ENCODE measurements at places on chromosomes 7 and 10.

GRCh38 chr10:92886334-92886961, 38.1 kb downstream of the EXOC6 start:
- no peak for DNase-seq

GRCh38 chr10:126808103-126808502, 97.1 kb upstream of the DOCK1 start:
- no peak for DNase-seq

DNA sequence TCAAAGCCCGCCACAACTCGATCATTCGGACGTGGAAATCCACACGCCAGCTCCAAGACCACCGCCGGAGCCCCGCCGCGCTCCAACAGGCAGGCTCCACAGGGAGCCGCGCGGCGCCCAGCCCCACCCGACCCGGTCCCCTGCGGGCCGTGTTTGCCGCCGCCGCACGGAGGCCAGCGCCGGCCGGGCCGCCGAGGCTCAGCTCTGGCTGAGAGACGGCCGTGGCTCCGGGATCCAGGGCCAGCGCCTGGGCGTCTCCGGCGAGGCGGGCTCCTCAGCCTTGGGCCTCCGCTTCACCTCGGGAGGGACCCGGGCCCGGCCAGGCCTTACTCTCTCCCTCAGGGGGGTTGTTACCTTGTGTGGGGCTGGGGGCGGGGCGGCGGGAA, 333 bp downstream of the SMNDC1 start:
- no peak for DNase-seq

DNA sequence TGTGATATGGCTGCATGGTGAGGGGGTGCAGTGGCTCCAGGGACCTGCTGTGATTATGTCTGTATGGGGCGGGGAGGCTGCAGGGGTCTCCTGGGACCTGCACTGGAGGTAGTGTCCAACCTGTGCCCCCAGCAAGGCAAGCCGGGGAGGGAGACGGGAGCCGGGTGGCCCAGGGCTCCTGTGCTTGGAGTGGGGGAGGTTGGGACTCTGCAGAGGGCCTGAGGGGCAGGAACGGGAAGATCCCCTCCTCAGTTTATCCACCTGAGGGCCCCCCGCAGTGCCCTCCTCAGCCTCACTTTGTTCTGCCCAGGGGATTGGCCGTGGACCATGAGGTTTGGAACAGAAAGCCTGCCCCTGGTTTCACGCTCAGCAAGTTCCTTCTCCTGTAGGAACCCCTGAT, 22.8 kb upstream of the PWWP2B start:
- DNase-seq: no peak

DNA sequence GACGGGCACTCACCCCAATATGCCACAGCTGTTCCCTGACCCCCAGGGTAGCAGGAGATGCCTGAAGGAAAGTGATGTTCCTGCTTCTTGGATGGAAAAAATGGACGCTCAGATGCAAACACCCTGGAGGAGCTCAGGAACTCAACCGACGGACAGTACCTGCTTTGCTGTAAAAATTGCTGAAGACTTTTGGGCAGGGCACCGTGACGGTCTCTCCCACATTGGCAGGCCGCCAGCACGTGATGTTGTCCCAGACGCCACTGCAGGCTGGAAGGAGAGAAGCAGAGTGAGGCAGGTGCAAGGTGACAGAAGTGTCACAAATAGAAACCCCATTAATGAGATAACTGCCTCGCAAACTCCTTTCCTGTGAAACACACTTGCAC, 35.0 kb downstream of the VIPR2 start:
- no peak for DNase-seq

DNA sequence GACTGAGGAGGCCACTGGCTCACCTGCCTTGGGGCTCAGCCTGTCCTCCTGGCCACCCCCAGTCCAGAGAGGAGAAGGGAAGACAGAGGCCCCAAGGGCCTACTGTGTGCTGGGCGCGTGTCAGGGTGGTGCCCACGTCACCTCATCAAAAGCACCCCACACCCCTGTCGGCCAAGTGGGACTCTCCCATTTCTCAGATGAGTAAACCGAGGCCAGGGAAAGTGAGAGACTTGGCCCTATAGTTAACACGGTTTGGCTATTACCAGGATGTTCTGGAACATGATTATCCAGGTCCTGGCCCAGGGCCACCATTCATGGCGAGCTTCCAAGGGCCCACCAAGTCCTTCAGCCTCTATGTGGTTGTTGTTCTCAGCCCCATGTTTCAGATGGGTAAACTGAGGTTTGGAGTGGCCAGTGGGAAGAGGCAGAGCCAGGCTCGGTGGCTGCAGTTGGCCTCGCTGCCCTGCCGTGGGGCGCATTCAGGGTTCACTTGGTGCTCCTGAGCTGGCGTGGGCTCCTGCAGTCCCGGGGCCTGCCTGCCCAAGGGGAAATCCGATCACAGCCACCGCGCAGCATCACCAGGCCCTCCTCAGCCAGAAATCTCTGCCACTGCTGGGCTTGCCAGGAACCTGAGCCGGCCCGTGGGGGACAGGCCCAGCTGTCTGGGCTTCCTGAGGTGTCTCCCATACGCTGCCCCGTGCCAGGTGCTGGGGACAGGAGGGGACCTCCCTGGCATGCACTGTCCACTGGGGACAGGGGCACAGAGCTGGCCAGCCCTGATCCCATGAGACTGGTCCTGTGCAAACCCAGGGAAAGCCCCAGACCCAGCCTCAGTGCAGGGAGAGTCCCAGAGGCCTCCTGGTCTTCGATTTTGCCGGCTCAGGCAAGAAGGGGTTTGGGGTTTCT, 117.7 kb upstream of the TNRC18 start:
- no peak for DNase-seq

- no peak for DNase-seq
These were observed 52.8 kb upstream of the EEPD1 start for GRCh38 chr7:36100226-36100625.
